NCI-H1694 (cell line): ENCODE measurements at places on chromosomes 16 and 17.

GRCh38 chr16:4936991-4937781, at the start of gene PPL:
Gene PPL, minus strand, starts transcription at chr16:4937148. Its CDS starts 103 bp downstream, at chr16:4937045.
- DNase-seq = no peak

DNA sequence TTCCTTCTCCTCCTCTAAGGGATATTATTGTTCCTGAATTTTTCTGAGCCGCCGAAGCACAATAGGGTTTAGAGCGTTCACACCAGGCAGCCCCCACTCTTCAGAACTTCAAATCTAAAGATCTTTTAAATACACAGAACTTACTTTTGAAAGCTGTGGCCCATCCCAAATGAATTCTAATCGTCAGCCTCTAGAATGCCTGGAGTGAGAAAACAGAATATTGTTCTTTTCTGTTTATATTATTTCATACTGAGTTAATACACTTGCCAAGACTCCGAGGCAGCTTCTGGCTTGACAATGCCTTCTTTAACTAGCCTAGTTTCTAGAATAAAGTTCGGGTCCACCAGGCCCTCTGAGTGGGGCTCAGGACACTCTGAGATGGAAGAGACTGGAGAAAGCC, 405.6 kb downstream of the WWOX start:
- DNase-seq = no peak

GRCh38 chr17:38685491-38685890, 10.7 kb upstream of the EPOP start:
- no peak for DNase-seq

DNA sequence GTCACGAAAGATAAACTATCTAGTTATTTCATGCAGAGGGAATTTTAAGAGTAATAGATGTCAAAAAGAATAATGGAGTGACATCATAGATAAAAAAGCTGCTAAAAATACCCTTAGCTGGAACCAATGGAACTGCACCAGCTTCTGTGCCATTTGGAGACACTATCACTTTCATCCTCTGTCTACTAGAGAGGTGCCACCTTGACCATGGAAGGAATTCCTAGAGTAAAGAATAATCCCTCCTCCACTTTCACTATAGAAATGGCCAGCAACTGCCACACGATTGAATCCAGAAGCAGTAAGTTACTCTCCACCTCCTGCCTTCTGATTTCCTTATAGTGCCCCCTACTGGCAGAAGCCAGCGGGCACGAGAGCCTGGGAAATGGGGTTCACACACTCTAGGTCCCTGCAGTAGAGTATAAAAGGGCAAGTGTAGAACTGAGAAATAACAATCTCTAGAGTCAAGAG, 2.8 kb upstream of the ALDH3A2 start:
- peak; percentile 13 for DNase-seq

DNA sequence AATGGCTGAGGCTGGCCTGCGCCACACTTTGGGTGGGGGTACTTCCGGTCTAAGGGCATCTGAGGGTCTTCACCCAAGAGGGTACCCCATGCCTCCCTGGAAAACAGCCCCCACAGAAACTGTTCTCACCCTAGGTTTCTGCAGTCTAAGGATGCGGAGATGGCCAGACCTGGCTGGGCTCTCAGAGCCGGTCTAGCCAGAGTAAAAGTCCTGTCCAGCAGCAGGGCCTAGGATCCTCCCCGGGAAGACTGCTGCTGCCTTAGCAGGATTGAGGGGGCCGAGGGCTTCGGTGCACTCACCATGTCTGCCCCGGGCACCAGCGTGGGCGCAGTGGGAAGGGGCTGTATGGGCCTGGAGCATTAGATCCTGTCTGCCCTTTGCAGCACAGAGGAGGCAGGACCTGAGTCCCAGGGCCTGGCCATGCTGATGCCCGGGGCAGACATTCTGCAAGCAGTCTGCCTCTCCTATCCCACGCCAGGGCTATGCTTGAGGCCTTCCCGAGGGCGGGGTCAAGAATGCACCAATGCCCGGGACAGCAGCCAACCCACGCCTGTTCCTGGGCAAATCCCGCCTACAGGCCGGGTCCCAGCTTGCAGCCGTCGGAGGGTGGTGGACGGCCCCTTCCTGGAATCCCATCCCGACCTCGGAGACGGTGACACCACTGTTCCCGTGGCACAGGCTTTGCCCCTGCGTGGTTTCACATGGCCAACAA, 54.7 kb downstream of the CBFA2T3 start:
- DNase-seq = no peak

DNA sequence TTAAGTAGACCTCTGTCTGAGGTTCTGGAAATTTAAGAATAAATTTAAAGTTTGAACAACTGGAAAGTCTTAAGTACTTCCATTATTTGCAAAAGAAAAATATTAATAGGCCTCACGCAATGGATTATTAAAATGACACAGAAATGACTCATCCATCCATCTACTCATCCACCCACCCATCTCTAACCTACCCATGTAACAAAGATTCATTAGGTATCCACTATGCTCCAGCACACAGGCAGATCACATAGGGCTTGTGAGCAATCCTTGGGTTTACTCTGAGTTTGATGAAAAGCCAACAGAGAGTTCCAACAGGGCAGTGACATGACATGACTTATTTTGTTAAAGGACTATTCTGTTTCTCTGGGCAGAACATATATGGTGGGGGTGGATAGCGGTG, 93.3 kb downstream of the HELZ start:
- DNase-seq = no peak

DNA sequence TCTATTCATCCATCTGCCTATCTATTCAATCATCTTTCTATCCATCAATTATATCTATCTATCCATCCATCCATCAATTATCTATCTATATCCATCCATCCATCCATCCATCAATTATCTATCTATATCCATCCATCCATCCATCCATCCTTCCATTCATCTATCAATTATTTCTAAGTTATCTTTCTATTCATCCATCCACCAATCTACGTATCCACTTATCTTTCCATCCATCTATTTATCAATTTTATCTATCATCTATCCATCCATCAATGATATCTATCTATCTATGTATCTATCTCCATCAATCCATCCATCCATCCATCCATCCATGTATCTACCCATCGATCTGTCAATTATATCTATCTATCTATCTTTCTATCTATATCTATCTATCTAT, 158.4 kb upstream of the ZKSCAN2 start:
- DNase-seq = no peak

DNA sequence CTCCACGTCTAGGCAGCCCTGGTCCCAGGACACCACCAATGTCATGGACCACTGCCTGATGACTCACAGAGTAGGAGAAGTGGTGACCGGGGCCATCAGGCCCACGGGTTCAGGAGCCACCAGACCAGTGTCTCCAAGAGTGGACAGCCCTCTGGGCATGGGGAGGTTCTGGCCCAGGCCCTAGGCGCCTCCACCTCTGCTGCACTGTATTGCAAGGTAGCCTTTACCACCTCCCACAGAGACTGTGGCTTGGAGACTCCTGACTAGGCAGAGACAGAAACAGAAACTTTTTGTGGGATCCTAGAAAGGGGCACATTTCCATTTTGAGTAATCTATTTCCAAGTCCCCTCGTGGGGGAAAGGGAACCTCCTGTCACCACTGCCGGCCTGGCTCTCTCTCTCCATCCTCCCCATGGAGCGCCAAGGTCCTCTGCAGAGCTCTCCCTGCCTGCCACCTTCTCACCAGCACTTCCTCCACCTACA, 2.9 kb downstream of the CDIP1 start:
- no peak for DNase-seq

- DNase-seq = no peak
Observed at GRCh38 chr16:87661561-87661960, 59.3 kb downstream of the JPH3 start.

- DNase-seq = no peak
Observed at GRCh38 chr16:11629071-11630030, 38.9 kb upstream of the SNN start.
